ENCODE measurements at places on chromosomes 5 and 9.

DNA sequence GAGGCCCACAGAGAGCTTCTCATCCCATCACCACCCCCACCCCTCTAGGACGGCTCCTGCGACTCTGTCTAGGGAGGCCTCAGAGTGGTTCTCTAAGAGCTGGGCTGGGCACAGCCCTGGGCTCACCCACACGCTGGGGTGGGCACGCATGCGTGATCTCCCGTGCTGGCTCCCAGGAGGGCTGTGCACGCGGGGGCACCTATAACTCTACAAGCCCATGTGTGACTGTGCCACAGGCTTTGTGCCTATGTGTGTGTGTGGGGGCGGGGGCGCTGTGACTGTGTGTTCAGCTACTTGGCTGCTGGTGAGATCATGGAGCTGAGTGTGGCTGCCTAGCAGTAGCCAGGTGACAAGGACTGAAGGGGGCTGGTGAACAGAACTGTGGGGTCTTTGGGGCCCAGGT lies 32.2 kb downstream of the NDUFA8 start:
- DNase-seq, result no peak

DNA sequence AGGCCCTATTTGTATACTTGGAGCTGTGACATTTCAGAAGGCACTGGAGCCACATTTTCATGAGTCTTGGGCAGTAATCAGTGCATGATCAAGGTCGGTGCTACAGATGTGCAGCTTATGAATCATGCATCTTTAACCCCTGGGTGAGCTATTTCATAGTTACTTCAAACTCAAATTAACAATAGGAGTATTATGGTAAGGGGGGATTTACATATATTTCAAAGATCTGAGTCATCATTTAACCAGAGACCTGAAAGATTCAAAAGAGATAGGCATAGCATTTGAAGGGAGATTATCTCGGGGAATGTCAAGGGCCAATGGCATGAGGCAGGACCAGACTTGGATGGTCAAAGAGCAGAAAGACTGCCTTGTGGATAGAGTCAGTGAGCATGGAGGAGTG lies 169.0 kb upstream of the GRIN3A start:
- no peak for DNase-seq

GRCh38 chr5:168826246-168826725 lies 247.1 kb upstream of the PANK3 start:
- no peak for DNase-seq

DNA sequence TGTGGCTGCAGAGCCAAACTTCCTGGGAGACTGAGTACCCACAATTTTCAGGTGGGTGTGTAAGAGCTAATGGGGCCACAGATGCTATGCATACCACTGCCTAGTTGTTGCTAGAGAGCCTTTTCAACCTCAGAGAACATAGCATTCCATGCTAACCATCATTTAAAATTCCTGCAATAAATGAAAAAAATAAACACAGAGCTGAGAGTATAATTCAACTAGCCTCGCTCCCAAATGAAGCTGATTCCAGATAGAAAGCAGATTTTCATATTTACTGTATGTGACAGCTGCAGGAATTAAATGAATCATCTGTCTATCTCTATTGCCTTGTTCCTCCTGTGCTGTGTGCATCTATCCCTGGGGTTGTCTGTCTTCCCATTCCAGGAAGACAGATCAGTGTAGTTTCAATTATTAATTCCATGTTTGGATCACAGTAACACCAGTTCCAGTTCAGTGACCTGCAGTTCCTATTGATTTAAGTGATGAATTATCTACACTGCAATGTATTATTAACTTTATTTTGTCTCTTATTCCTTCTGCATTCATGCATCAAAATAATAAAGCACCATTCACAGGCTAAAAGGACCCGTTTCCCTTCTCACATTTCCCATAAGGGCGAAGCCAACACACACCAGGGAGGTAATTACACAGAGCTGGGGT lies 324.5 kb downstream of the SLIT3 start:
- DNase-seq, result peak; percentile 15

- DNase-seq, result no peak
Observed at GRCh38 chr9:33295571-33295970, 5.3 kb downstream of the NFX1 start.

GRCh38 chr9:119164716-119165115 lies 204.5 kb downstream of the BRINP1 start:
- DNase-seq, result no peak

DNA sequence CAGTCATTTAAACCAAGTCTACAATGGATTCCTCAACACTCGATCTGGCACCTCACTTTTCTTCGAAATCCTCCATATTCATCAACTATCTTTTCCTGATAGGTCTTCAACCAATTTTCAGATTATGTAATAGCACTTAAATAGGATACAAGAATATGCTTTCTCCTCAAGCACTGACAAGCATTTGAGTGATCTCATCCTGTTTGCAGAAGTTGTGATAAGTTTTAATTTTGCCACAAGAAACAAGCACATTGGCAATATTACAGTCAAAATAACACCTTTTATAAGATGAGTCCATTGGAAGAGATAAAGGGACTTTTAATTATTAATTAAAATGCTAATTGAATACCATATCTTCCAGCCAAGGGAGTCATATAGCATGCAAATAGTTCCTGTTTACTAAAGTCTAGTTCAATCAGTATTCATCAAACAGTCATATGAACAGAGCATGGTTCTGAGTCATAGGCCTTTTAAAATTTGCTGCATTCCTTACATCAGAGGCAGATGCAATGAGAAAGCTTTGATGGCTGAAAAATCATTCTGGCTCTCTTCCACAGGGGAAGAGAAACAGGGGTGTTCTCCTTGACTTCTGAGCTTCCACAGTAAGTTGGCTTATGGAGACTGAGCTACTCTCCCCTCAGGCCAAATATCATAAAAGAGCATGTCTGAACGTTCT lies 32.7 kb upstream of the ZCCHC9 start:
- DNase-seq, result peak; percentile 83

DNA sequence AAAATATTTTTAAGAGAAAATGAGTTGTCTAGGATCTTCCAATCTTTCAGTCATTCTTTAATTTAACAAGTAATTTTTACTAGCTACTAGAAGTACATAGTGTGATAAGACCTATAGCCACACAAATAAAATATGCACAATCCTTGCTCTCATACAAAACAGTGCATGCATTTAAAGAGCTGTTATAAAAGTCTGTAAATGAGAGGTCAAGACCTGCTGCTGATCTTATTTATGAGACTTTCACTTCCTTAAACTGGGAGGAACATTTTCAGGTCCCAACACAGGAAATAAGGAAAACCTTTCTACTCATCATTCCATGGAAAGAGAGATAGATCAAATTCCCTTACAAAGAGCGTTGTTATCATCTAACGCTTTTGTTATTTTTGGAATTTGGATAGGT lies 54.2 kb upstream of the PAM start:
- DNase-seq, result no peak

- no peak for DNase-seq
Observed at GRCh38 chr5:67897431-67897830, 318.1 kb upstream of the PIK3R1 start.

- no peak for DNase-seq
Observed at GRCh38 chr9:104586496-104587180, 12.6 kb downstream of the OR13C5 start.

GRCh38 chr9:21434202-21435014 lies 5.8 kb upstream of the IFNA1 start:
- DNase-seq, result peak; percentile 85

GRCh38 chr5:59893429-59894227 lies at the start of gene PDE4D:
PDE4D (minus strand) TSS chr5:59893726.
- DNase-seq, result peak; percentile 72

DNA sequence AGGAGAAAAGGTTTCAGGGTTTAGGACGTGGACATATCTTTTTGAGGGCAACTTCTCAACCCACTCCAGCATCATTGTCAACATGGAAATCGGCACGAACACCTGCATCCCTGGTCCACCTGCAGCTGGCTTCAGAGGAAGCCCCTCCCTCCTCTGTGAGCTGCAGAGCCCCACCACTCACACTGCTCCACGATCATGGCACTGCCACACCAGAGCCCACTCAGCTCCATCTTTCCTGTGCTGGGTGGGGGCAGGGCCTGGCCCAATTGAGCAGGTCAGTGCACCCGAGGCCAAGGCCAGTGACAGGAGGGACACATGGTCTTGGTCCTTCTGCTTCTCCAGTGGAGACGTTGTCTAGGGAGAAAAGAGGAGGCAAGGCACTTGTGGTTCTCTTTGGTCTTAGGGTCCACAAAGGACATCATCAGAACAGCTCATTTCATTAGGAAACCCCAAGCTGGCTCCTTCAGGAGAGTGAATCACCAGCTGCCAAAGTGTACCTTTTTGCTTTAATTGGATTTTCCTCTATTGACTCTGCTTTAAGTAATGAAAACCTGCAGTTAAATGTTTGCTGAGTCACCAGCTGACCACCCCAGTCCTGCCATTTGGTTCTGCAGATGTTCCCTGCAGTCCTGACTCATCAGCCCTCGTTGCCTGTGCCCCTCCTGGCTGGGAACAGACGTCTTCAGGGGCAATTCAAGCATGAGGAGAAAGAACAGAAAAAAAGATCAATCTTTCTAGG lies 56.2 kb downstream of the UBE2QL1 start:
- DNase-seq, result no peak

GRCh38 chr9:132733260-132733815 lies 63.1 kb downstream of the GTF3C4 start:
- DNase-seq, result no peak

DNA sequence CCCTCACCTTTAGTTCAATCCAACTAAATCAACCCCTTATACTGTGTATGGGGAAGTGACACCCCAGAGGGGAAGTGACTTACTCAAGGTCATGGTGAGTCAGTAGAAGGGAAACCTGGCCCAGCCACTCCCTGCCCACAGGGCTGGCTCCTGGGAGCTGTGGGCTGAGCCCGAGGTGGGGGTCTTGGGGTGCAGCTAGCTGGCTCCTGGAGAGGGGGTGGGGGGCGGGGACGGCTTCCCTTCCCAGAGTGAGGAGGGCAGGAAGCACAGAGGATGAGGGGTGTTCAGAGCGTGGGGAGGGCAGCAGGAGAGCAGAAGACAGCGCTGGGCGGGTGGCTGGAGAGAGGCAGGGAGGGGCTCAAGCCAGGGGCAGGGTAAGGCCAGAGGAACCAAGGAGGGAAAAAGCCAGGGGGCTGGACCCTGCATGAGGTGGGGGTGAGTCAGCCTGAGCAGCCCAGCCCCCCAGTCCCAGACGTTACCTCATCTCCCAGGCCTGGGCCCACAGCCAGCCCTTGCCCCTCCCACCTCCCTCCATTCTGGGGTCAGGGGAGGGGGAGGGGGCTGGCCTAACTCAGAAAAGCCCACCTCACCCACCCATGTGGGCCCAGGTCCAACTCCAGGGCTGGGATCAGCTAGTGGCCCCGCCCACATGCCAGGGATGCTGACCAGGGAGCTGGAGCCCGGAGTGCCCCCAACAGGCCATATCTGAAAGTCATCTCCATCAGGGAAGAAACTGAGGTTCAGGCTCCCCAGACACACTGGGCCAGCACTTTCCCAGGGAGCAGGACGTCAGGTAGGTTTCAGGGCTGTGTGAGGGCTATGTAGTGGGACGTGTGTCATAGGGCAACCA lies 2.8 kb downstream of the PDLIM7 start:
- DNase-seq, result peak; percentile 90

DNA sequence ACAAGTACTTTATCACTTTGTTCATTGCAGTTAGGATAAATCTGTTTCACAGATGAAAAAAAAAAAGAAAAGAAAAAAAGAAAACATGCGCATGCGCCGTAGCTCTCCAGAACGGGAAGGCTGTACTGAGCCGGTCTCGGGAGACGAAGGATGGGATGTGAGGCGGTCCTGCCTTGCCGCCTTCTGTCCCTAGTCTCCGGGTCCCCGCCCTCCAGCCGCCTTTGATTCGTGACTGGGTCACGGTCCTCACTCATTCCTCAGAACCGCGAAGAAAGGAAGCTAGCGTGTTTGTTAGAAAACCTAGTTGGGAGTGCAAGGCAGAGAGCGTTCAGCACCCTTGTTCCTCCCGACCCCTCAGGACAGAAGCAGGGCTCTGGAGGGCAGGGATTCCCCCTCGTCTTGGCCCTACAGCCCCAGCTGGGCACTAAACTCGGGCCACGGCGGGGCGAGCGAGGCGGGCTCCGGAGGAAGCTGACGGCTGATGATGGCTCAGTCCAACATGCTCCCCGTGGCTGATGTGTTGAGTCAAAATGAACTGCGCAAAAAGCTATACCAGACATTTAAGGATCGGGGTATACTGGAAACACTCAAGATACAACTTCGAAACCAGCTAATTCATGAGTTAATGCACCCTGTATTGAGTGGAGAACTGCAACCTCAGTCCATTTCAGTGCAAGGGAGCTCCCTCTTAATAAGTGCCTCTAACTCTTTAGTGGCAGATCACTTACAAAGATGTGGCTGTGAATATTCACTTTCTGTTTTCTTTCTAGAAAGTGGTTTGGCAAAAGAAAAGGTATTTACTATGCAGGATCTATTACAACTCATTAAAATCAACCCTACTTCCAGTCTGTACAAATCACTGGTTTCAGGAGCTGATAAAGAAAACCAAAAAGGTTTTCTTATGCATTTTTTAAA lies 40.0 kb downstream of the CPLANE1 start:
- peak; percentile 53 for DNase-seq

DNA sequence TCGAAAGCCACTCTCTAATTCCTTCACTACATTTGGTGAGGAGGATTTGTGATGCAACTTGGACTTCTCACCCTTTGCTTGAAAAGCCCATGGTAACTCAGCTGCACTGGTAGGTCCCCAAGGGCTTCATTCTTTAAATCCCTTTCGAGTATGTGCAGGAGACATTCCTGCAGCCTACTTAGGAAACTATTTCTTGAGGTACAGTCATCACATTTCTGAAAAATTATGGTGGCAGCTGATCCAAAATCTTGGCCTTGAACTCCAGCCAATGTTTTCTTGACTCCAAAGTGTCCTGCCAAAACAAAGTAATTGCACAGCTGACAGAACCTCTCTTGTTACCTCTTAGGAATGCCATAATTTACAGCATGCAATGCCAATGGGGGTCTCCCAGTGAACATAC lies 99.7 kb downstream of the NPR3 start:
- DNase-seq, result peak; percentile 26

- no peak for DNase-seq
Observed at GRCh38 chr9:133370685-133371084, 5.2 kb downstream of the SURF4 start.

DNA sequence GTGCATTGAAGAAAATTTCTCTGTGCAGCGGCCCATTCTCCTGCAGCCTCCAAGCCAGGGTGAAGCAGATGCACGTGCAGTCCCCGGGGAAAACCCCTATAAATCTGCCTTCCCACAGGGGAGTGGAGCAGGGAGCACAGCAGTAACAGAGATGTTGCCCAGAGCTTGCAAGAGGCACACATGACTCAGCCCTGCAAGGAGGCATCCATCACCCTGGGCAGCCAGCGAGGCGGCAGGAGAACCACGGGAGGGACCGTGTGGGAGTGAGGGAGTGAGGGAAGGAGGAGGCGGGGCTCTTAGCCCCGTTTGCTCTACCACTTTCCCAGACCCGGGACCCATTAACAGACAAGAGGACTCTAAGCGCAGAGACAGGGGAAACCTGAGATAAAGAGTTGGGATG lies 96.2 kb upstream of the ARAP3 start:
- peak; percentile 87 for DNase-seq

GRCh38 chr5:132812781-132813598 lies at the start of gene SOWAHA:
SOWAHA (plus strand) TSS chr5:132813302; CDS start chr5:132813622, 320 bp downstream.
- DNase-seq, result no peak

- peak; percentile 62 for DNase-seq
Observed at GRCh38 chr5:75603371-75603770, 7.9 kb upstream of the ANKDD1B start.

- no peak for DNase-seq
Observed at GRCh38 chr5:79120221-79120620, 8.6 kb downstream of the BHMT start.

- peak; percentile 44 for DNase-seq
Observed at GRCh38 chr5:32225445-32225844, 51.3 kb upstream of the GOLPH3 start.
